NCI-H1092 (cell line): ENCODE measurements at places on chromosomes 12 and 14.

- DNase-seq: no peak
Measured at GRCh38 chr14:52095336-52095735, 26.5 kb upstream of the NID2 start.

DNA sequence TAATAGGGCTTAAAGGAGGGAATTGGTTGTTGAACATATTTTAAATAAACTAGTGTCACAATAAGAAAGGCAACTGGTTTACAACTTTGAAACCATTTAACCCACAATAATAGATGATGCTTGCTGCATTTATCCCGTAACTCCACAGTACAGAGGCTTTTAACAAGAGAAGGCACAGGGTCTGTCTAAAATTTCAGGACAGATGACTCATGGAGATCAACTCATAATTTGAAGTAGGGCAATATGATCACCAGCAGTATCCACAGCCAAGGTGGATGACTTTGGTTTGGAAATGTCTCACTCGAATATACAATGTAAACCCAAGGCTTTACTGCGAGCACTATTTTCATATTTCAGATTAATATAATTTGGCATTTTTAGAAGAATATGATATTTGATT, 340.2 kb downstream of the LRIG3 start:
- no peak for DNase-seq

DNA sequence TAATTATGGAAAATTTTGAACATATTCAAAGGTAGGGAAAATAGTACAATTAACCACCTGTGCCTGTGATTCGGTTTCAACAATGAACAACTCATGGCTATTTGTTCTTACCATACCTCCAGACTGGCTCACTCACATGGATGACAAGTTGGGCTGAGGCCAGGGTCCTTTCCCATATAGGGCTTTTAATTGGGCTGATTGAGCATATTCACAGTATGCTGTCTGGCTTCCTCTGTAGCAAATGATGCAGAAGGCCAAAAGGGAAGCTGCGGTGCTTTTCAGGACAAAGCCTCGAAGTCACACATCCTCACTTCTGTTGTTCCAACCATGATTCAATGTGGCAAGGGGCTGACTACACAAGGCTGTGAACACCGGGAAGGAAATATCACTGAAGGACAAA, 297.5 kb upstream of the SLC16A7 start:
- DNase-seq: no peak

- DNase-seq: no peak
Measured at GRCh38 chr12:51488281-51488680, 63.6 kb downstream of the SLC4A8 start.

GRCh38 chr14:64573109-64573508, 23.3 kb downstream of the PPP1R36 start:
- DNase-seq: no peak

- no peak for DNase-seq
Measured at GRCh38 chr14:90641615-90642243, 174.5 kb downstream of the TTC7B start.

GRCh38 chr14:104345621-104346462, 207.5 kb downstream of the KIF26A start:
- no peak for DNase-seq

DNA sequence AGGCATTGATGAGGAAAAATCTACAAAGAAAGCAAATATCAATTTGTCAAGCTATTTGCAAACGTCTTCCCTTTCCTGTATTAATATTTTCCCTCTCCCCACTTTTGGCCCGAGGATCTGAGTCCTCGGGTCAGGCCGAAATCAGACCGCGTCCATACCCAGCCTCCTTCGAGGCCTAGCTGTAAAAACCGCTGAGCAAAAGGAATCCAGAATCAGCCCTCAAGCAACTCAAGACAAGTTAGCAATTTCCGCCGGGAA, 353 bp upstream of the MAPK1IP1L start:
- no peak for DNase-seq

GRCh38 chr12:9866860-9867269, 2.3 kb downstream of the CLEC2B start:
- no peak for DNase-seq
